ENCODE measurements at places on chromosomes 2 and 18.

DNA sequence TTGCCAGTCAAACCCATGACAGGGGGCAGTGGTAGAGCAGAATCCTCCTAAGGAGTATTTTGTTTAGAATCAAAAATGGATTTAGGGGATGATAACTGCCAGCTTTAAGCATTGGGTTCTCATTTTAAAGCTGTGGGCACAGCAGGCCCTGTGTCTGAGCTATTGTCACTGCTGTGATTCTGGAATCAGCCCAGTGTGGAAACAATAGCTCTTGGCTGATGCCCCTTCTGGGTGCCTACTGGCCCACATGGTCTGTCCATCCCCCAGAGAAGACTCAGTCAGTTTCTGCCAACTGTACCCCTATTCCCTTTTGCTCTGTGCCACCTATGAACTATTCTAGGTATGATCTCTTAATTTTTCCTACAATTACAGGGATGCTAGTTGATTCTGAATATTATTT is 91.7 kb upstream of the LRRTM1 start:
- DNase-seq, result no peak

DNA sequence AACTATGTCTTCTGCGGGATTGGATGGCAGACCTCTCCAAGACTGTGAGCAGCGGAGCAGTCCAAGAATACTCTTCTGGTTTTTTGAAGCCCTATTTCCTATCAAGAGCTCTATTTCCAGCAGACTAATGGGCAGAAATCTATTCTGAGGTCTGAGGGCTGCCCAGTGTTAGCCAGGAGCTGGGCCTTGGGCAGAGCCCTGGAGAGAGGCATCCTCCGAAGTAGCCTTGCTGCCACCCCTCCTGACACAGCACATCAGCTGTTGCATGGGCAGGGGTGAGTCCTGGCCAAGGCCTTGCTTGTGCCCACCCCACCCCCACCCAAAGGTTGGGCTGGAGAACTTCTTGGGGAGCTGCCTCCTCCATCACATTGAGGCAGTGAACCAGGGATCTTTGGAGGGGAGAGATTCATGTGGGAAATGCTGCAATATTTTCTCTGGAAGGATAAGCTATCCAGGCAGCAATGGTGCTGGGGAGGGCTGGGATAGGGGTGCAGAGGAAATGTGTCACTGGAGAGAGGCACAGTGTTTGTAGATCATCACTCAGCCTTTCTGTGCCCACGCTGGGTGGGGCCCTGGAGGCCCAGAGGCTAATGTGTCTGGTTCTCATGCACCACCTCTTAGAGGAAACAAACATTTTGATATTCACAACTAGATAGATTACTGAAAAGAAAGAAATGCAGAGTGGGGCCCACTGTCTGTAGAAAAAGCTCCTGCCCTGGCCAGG is 104.7 kb downstream of the VSNL1 start:
- no peak for DNase-seq

DNA sequence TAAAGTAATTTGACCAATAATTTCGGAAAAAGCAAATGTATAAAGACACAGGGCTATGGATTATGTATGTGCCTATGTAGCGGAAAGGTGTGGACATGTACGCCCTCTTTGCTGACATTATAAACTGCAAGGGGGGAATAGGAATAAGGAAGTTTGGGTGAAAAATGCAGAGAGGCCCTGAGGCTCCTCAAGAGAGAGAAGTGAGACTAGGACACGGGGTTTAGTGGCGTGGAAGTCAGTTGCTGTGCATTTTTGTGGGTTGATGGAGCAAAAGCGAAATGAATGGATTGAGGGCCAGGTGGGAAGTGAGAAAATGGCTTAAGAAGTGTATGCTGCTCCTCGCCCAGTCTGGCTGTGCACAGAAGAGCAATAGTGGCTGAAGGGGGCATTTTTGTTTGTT is 96.2 kb upstream of the B3GNT7 start:
- DNase-seq, result no peak

GRCh38 chr2:174659069-174659900 is 61.7 kb upstream of the WIPF1 start:
- DNase-seq, result no peak

DNA sequence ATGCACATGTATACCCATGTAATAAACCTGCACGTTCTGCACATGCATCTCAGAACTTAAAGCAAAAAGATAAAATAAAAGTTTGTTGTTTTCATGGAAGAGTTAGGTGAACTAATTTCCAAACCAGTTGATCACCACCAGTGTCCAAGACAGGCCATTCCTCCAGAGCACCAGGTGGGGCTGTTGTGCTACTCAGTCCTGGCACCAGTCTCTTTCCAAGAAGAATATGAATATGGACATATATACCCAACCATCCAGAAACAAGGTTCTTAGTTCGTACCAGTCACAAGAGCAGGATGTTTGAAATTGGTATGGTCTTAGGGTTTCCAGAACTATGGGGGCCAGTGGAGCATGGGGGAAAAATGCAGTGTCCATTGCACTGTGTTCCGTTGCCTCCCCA is 17.2 kb upstream of the TNP1 start:
- DNase-seq, result no peak

- no peak for DNase-seq
Measured at GRCh38 chr18:27887711-27888495, 289.0 kb downstream of the CDH2 start.

Data from HuH-7.5 (cell line).